Karpas-422 (cell line): ENCODE measurements at places on chromosomes 13 and 19. TPM values are rescaled to one million over a fixed set of nuclear protein-coding genes. Genes with fewer than 3 reads are reported as not detected.

GRCh38 chr13:31945202-31945961, 86.2 kb upstream of the FRY start:
- no peak for DNase-seq

- no peak for DNase-seq
Observed at GRCh38 chr13:112115403-112116091, 48.6 kb downstream of the SOX1 start.

- no peak for DNase-seq
Observed at GRCh38 chr13:41608839-41609177, 151.5 kb downstream of the RGCC start.

The CD79A gene
- total RNA-seq, result 970 and 1,036 TPM in 2 replicates
